ENCODE measurements at places on chromosomes 11 and 22.

DNA sequence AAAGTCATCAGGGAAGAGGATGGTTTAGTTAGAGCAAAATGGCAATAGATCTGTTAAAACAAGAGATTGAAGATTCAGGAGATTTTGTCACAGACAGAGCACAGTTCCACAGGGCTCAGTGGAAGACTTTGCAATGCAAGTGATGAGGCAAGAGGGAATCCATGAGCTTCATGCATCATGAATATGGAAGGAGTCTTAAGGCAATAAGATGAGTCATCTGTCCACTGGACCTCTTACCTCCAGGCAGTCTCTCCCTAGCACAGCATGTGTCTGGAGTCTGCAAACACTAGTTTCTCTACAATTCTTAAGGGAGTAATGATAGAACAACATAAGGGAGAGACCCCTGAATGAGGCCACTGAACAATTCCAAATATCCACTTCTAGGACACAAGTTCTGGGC is 245.7 kb downstream of the NXPE2 start:
- no peak for DNase-seq

- DNase-seq: no peak
Observed at GRCh38 chr11:19821412-19821875, 108.8 kb downstream of the NAV2 start.

GRCh38 chr11:62324731-62325556 is 12.3 kb upstream of the ASRGL1 start:
- DNase-seq: no peak

DNA sequence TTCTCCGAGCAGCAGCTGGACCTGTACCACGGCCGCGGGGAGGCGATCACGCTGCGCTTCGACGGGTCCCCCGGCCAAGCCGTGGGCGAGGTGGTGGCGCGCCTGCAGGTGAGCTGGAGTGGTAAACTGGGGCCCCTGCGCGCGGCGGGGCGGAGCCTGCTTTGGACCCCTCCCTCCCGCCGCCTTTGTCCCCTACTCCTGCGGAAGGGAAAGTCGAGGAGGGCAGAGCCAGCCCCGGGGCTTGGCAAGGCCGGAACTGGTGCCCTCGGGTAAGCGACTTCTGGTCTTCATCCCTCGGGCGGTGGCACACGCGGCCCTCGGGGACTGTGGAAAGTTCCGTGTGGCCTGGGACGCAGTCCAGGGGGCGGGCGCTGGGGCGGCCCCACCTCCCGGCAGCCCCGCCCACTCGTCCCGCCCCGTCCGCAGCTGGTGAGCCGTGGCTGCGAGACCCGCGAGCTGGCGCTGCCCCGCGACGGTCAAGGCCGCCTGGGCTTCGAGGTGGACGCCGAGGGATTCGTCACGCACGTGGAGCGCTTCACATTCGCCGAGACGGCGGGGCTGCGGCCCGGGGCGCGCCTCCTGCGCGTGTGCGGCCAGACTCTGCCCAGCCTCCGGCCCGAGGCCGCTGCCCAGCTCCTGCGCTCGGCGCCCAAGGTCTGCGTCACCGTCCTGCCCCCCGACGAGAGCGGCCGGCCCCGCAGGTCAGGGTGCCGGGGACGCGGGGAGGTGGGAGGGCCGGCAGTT is 9.2 kb downstream of the SIPA1 start:
- peak; percentile 59 for DNase-seq

Measured in SW 1271 (cell line).